Lung (tissue), 17 donors: ENCODE measurements at places on chromosomes 1 and 21. TPM values are rescaled to one million over a fixed set of nuclear protein-coding genes. Genes with fewer than 3 reads are reported as not detected.
A peak's percentile ranks its signal among the peaks of the same experiment; 100 is the strongest.

CELA3A gene
- not detected for total RNA-seq

PTPRC gene
- total RNA-seq, result 82.9 TPM

DNA sequence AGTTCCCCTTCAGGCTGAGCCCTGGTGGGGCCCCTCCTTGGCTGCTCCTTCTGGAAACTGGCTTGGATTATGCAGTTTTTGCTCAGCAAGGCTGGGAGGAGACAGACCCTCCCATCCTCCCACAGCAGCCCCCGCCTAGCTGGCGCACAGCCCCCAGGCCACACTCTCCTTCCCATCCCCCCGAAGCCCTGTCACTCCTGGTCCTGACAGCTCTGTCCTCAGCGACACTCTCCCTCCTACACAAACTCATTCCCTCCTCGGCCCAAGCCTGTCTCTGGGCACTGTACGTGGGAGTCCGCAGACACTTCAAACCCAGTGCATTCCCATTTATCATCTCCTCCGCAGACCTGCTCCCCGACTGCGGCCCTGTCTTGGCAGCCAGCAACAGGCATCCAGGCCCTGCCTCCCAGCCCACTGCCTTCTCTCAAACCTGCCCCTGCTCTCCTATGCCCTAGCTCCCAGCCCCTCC, 25.0 kb upstream of the EPHB2 start:
- no peak overlapping the region for H3K27ac ChIP-seq
- H3K4me3 ChIP-seq, result no peak overlapping the region
- H3K36me3 ChIP-seq, result no peaks in the 10 kb centered on the region
- no peaks in the 10 kb centered on the region for H3K27me3 ChIP-seq
- peak; percentile 46 for DNase-seq
- no peaks in the 10 kb centered on the region for H3K4me1 ChIP-seq

GRCh38 chr1:176098560-176098959, 108.5 kb downstream of the COP1 start:
- DNase-seq, result no peak
- H3K36me3 ChIP-seq, result peaks cover 52% of the 10 kb centered on the region
- H3K4me3 ChIP-seq, result no peak overlapping the region
- no peak overlapping the region for H3K27ac ChIP-seq

DNA sequence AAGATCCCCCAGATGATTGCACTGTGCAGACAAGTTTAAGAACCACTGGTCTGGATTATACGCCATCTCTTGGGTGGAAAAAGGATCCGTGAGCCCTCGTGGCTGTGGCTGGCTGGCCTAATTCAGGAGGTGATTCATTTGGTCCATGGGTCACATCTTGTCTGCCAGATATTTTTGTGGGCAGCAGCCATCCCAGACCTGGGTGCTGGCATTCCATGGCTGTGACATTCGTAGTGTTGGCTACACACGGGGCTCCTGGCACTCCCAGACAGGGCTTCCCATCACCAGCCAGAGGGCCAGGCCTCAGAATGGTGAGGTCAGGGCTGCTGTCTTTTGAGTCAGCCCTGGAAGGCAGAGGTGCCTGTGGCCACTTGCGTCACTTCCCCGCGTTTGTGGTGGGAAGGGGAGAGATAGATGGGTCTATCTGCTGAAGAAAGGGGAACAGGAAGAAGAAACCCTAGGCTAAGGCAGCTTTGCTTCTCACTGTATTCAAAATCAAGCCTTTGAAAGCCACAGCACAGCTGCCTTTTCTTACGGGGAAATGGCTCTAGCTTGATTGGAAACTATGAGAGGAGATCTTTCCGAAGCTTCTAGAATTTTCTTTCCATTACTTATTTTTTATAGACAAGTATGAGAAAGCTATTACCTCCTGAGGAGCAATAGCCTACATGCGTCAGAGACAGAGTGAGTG, 32.4 kb downstream of the EIF2D start:
- no peak overlapping the region for H3K4me3 ChIP-seq
- H3K4me1 ChIP-seq, result no peaks in the 10 kb centered on the region
- H3K36me3 ChIP-seq, result peaks cover 4% of the 10 kb centered on the region

DNA sequence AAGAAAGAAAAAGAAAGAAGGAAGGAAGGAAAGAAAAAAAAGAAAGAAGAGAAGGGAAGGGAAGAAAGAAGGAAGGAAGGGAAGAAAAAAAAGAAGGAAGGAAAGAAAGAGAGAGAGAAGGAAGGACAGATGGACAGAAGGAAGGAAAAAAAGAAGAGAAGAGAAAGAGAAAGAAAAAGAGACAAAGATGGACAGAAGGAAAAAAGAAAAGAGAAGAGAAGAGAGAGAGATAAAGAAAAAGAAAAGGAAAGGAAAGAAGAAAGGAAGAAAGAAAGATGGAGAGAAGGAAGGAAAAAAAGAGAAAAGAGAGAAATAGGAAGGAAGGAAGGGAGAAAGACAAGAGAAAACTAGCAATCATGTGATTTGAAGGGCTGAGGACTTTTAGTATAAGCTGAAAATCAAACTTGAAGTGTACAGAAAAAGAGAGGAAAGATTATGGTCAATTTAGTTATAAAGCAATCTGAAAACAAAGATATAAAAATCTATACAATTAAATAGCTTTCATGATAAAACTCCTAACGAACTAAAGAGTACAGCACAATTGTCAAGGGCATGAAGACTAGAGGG, 115.3 kb downstream of the LTN1 start:
- H3K27me3 ChIP-seq, result no peaks in the 10 kb centered on the region
- DNase-seq, result no peak
- no peaks in the 10 kb centered on the region for H3K4me1 ChIP-seq
- no peak overlapping the region for H3K4me3 ChIP-seq

GRCh38 chr1:207850621-207851407, 60.1 kb downstream of the CD34 start:
- H3K36me3 ChIP-seq, result no peaks in the 10 kb centered on the region
- H3K4me3 ChIP-seq, result no peak overlapping the region
- peak overlapping the region; percentile 82 for H3K27ac ChIP-seq
- no peak for DNase-seq

DNA sequence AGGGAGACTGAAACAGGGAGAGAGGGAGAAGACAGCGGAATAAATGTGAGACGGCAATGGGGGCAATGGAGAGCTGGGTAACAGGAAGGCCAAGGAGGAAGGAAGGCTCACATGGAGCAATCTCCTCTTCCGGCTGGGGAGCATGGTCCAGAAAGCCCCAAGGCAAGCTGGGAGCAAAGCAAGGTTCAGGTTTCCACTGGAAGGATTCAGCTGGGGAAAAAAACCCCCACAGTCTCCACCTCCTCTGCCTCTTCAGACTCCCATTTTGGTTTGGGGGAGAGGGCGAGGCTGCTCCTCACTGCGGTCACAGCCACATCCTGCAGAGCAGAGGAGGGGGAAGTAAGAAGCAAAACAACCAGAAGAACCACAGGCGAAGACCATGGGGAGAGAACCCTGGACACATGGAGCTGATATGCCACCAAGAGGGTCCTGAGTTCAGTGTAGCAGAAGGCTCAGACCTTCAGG, 650 bp downstream of the TNFAIP8L2 start:
- H3K4me1 ChIP-seq, result no peaks in the 10 kb centered on the region
- H3K36me3 ChIP-seq, result peaks cover 20% of the 10 kb centered on the region
- peak overlapping the region; percentile 13 for H3K4me3 ChIP-seq
- DNase-seq, result no peak
- no peak overlapping the region for H3K27ac ChIP-seq
- H3K27me3 ChIP-seq, result no peaks in the 10 kb centered on the region

- H3K27me3 ChIP-seq, result no peaks in the 10 kb centered on the region
- H3K4me3 ChIP-seq, result no peak overlapping the region
- no peak overlapping the region for H3K27ac ChIP-seq
Measured at GRCh38 chr1:8604041-8604945, 213.1 kb downstream of the RERE start.

GRCh38 chr1:203536980-203537455, 43.1 kb downstream of the OPTC start:
- no peak for DNase-seq
- no peak overlapping the region for H3K4me3 ChIP-seq
- H3K27me3 ChIP-seq, result no peaks in the 10 kb centered on the region
- peaks cover 2% of the 10 kb centered on the region for H3K4me1 ChIP-seq
- H3K27ac ChIP-seq, result peak overlapping the region; percentile 67

GRCh38 chr1:111412839-111413238, 14.7 kb downstream of the OVGP1 start:
- DNase-seq, result no peak
- no peak overlapping the region for H3K27ac ChIP-seq
- H3K27me3 ChIP-seq, result no peaks in the 10 kb centered on the region
- no peaks in the 10 kb centered on the region for H3K4me1 ChIP-seq
- no peaks in the 10 kb centered on the region for H3K36me3 ChIP-seq

DNA sequence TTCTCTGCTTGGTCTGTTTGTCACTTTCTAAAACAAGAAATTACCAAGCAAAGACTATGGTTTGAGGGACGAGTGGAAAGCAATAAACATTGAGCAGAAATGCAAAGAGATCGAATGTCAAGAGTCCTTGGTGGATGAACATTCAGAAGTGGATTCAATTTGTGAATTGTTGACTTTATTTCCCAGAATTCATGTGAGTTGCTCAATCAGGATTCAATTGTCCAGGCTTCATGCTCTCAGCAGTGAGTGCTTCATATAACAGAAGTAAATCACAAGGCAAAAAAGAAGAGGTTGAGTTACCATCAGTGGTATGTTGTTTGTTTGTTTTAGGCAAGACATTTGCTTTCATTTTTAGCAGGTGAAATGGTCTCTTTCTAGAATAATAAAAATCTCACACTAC, 31.9 kb downstream of the NGF start:
- H3K27me3 ChIP-seq, result no peaks in the 10 kb centered on the region
- DNase-seq, result no peak
- no peaks in the 10 kb centered on the region for H3K4me1 ChIP-seq
- H3K4me3 ChIP-seq, result no peak overlapping the region

DNA sequence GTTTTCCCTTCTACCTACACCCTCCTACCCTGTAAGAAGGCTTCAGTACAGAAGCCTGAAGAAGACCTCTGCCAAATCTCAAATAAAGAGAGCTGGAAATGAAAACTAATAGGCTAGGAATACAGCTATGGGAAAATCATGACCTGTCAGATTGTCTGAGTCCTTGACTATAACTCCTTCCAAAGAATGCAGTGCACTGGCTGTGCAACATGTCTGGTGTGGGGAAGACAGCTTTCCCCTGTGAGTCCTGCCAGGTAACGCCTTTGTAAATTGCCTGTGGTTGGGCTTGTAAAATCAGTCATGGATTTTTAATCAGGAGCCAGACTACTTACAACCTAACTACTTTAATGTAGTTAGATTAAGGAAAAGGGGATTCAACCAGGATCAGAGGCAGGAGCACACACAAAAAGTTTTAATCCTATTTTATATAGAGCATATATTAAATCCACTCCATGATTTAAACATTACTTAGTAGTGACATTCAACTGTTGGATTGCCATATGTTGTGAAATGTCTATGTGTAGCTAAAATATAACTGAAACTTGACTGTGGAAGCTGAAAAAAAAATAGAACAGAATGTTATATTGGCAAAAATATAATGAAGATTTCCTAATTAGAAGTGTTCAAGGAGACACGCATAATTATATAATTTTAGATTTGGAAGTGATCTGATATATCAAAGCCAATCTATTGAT, 1667.8 kb downstream of the KCNT2 start:
- no peaks in the 10 kb centered on the region for H3K4me1 ChIP-seq
- no peak for DNase-seq
- no peak overlapping the region for H3K4me3 ChIP-seq
- no peaks in the 10 kb centered on the region for H3K27me3 ChIP-seq

DNA sequence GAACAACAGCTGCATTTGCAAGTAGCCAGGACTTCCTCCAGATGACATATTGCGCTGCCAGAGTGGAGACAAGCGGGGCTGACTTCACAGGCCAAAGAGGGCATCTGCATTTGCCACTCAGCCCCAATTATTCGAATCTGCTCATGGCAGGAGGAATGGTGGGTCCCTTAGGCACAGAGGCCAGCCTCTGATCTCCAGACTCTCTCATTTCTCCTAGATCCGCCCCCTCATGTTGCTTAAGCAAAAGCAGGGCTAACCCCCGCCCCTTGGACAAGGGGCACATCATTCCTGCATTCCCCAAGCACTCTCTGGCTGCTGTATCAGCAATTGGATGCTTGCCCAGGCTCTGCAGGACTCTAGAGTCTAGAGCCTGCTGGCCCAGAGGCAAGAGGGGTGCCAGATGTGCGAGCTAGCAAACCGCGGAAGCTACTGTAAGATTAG, 262.4 kb downstream of the ST6GALNAC3 start:
- H3K36me3 ChIP-seq, result no peaks in the 10 kb centered on the region
- peaks cover 4% of the 10 kb centered on the region for H3K4me1 ChIP-seq
- H3K4me3 ChIP-seq, result no peak overlapping the region
- no peaks in the 10 kb centered on the region for H3K27me3 ChIP-seq
